ENCODE measurements at places on chromosomes 7 and 10.

- no peak for DNase-seq
Observed at GRCh38 chr7:135169141-135169963, 1.2 kb downstream of the CYREN start.

DNA sequence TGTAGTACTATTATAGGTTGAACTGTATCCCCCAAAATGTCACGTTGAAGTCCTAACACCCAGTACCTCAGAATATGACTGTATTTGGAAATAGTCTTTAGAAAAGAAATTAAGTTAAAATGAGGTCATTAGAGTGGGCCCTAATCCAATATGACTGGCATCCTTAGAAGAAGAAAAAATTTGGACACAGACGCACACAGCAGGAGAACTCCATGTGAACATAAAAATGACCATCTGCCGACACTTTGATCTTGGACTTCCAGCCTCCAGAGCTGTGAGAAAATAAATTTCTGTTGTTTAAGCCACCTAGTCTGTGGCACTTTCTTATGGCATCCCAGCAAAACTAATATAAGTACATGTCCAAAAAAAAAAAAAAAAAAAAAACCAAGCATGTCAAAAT is 225.8 kb downstream of the PARD3 start:
- no peak for DNase-seq

GRCh38 chr10:34389801-34390200 is 425.3 kb downstream of the PARD3 start:
- DNase-seq, result no peak

DNA sequence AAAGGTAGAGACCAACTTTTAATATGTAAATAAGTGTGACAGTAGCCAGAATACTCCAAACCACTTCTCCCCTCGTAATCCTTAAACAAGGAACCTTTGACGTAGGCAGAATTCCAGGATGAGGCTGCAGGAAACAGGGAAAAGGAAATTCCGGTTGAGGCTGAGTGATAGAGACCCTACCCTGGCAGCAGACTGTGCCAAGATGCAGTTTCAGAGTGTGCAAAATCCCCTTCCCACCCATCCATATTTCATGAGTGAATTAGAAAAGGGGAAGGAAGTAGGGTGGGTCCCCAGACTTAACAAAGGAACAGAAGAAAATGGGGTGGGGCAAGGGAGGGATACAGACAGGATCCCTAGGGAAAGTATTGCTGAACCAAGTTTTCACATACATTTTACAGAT is 143.0 kb downstream of the RAPGEF5 start:
- DNase-seq, result no peak

DNA sequence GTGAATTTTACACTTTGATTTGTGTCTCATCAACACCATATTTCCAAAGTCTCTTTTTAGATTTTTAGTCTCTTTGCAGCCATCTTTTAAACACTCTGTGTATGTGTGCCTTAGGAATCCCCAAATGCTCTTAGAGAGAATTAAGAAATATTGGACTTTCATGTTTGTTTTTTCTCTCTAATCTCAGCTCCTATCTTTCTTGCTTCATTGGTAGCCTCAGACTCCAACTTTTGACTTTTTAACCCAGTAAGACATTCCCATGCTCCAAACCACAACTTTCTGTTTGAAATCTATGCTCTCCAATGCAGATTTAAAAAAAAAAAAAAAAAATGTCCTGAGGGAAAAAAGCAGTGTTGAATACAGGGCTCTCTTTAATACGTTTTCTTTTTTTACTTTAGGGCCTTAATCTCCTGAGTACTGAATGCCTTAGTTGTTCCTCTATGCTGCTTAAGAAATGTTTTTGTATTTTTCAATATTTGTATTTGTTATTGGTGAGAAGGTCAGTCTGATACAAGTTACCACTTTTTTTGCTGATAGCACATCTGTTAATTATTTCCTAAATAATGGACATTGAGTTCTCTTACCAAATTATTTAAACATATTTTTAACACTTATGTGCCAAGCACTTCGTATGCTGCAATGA is 489.9 kb downstream of the NXPH1 start:
- no peak for DNase-seq

GRCh38 chr10:29703271-29703670 is 68.5 kb upstream of the SVIL start:
- DNase-seq, result peak; percentile 67

GRCh38 chr7:108103558-108104298 is 26.4 kb downstream of the LAMB4 start:
- DNase-seq, result no peak
